Activated T-helper 1 cell treated with anti-CD3 and anti-CD28 coated beads, Interleukin-2, amount 50 U/mL, for 16 hours (primary cell): ENCODE measurements at places on chromosomes 2 and 18.

DNA sequence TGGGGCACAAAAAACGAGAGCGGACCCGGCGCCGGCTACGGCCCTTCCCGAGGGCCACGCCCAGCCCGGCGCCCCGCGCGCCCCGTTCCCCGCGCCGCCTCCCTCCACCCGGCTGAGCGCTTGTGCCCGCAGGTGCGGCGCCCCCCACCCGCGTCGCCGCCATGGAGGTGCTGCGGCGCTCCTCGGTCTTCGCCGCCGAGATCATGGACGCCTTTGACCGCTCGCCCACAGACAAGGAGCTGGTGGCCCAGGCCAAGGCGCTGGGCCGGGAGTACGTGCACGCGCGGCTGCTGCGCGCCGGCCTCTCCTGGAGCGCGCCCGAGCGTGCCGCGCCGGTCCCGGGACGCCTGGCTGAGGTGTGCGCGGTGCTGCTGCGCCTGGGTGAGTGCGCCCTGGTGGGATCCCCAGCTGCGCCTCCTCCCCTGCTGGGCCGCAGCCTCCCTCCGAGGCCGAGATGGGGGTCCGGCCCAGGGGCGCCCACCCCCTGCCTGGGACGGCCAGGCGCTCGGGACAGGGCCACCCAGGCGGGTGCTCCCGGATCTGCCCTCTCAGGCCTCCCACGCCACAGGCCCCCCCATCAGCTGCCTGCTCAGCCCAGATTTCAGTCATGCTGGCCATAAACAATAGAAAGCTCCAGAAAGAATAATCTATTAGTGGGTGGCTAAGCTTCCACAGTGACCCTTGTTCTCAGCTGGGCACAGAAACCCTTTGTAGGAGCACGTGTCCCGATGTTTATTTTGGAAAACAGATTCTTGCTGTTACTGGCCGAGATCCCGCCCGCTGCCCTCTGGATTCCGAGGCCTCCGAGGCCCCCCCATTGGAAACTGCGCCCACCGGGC lies 997 bp downstream of the BOK start:
- no peak for DNase-seq

DNA sequence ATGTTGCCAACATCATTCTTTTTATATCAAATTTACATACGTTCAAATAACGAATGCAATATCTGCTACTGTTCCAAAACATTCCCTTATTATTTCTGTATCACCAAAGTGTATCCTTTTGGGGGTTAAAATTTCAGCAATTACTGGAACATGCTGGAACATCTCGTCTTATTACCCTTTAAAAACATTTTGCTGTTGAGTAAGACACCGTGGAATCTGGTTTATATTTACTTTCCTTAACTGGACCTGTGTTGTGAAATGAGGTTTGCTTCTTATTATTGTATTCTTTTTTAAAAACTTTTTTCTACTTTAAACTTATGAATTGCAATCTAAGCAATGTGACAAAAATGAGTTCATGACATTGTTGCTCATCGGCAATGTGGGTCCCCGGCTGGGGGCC lies 87.4 kb upstream of the PTPRM start:
- DNase-seq = no peak

- no peak for DNase-seq
These were observed 88.8 kb downstream of the INHBB start for GRCh38 chr2:120434492-120435308.

DNA sequence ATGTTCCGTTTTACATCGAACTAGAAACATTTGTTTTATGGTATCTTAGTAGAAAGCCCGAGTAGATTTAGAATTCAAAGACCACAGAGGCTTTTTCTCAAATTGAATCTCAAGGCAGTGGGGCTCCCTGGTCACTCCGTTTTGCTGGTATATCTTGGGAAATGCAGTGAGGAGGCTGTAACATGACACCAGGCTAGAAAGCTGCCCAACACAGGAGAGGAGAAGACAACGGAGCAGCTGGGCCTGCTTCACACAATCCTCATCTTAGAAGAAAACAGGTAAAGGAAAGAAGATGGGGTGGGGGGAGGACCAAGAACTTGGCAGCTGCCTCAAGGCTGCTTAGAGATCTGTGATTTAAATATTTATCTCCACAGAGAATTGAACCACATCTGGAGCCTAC lies 38.3 kb upstream of the EPB41L3 start:
- no peak for DNase-seq

DNA sequence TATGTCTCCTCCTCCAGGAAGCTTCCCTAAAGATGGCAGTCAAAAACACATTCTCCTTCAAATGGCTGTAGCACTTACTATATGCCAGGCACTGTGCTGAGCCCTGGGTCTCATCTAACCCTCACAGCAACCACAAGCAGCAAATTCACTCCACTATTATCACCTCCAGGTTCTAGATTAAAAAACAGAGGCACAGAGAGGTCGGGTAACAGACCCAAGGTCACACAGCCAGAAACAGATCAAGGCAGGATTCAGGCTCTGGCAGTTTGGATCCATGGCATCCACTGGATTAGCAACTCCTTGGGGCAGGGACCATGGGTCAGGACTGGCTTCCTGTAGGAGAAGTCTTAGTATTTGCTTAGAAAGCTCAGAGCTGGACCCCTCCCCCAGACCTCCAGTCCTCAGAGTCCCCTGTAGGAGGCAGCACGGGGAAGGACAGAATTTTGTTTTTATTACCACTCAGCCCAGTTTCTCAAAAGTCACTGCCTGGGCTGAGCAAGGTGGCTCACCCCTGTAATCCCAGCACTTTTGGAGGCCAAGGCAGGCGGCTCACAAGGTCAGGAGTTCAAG lies 34.4 kb downstream of the ZFP36L2 start:
- no peak for DNase-seq

- DNase-seq = no peak
These were observed 41.4 kb downstream of the IL1R2 start for GRCh38 chr2:102033031-102033749.

GRCh38 chr2:85502720-85503119 lies 36.2 kb upstream of the MAT2A start:
- no peak for DNase-seq

GRCh38 chr2:218465987-218466633 lies 47.2 kb downstream of the VIL1 start:
- no peak for DNase-seq

- DNase-seq = no peak
These were observed 74.8 kb downstream of the TXNL1 start for GRCh38 chr18:56563568-56563967.

- DNase-seq = no peak
These were observed 25.1 kb upstream of the TXNDC2 start for GRCh38 chr18:9860682-9861081.

DNA sequence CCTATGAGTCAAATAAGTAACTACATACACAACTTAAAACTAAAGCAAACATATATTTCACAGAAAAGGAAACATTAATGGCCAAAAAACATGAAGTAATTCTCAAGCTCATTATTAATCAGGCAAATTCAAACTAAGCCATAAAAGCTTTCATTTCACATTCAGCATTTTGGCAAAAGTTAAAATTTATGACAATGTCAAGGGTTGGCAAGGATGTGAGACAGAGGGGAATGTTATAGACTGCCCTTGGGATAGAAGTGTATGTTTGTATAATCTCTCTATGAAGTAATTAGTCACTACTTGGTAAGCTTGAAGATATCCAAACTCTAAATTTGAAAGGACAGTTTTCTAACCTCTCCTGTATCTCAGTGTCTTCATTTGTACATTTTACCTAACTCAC lies 539.4 kb downstream of the RIT2 start:
- DNase-seq = no peak

GRCh38 chr18:57797209-57797651 lies 5.9 kb downstream of the ATP8B1 start:
- DNase-seq = no peak

DNA sequence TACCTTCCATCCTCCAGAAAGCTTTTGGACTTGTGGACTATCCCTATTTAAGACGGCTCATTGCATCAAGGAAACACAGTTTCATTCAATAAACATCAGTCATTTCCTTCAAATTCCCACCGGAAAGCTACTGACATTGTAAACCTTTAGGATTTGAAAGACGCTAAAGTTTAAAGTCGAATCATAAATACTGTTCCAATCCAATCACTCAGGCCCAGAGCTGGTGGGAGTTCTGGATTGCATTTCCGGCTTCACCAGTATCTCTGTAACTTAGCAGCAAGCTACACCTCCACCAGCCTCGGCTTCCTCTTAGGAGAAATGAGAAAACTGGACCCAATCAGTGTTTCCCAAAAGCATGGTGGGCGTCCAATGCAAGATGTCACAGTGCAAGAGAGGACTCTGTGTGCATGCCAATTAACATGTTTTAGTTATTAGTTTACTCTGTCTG lies 1.6 kb downstream of the WDFY1 start:
- no peak for DNase-seq

DNA sequence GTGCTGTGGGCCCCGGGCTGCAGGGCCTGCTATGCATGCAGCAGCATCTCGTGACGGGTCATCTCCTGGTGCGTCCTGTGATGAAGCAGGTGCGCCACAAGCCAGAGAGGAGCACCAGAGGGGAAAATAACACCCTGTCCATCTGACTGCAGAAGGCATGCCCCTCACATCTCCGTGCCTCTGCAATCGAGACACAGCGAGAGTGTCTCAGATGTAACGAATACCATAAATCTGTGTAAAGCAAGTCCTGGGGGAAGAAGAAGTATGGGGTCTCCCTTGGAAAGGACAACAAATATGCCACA lies 137.5 kb downstream of the PTGR3 start:
- DNase-seq = no peak

DNA sequence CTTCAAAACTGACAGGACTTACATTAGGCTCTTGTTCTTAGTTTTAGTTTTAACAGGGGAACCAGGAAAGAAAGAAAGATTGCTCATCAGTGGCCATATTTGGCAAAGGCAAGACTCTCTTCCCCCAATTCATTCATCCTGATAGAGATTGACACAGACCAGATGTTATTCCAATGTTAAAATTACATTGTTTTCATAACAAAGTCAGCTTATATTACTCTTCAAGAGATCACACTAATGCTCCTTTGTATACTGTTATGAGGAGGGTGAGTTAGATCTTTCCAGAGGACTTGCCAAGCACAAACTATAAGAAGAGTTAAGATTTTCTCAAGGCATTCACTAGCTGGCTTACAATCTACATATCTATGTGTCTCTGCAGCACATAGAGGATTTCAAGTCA lies 252.1 kb downstream of the SLC8A1 start:
- DNase-seq = no peak

- DNase-seq = no peak
These were observed 170.5 kb downstream of the NDUFA10 start for GRCh38 chr2:239854596-239854995.

DNA sequence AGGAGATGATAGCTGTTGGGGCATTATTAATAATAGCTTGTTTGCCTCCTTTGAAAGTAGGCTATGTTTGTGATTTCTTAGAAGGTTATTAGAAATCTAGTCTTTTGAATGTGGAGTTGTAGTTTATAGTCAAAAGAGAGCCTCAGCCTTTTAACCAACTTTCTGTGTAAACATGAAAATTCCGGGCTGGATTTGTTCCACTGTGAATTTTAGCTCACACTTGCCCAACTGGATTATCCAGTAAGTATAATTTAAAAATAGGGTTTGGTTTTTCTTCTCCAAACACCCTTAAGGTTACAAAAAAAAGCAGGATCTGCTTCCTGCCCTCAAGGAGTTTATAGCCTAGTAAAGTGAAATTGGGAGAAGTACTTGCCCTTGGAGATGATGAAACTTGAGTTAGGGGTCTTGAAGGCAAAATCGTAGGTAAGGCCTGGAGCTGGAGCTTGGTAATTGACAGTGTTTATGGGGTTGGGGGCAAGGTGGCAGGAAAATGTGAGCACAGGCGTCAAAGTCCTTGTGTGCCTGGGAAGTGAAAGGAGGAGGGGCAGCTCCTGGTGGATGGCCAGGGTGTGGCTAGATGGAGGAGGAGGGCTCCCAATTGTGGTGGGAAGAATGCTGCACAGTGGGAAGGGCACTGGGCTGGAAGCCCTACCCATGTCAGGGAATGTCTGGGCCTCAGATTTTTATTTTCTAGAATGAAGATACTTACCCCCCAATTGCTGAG lies 21.3 kb downstream of the ITGA6 start:
- no peak for DNase-seq

DNA sequence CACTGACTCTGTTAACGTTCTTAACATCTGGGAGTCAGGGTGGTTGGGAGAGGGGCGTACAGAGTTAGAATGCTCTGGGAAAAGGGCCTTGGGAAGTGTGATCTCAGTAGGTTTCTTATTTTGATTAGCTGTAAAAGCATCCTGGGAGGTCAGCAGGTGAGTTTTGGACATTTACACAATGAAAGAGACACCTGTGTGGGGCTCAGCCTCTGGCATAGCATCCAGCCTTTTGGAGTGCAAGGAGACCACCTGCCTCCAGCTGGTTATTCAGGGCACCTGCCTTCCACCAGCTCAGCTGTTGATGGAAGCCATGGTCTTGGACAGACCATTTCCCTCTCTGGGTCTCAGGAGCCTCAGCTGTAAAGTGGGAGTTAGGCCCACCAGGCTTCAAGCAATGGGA lies 49.7 kb downstream of the ACAA2 start:
- no peak for DNase-seq

GRCh38 chr2:159608723-159609308 lies 7.5 kb downstream of the BAZ2B start:
- no peak for DNase-seq

- no peak for DNase-seq
These were observed 6.0 kb upstream of the LCLAT1 start for GRCh38 chr2:30441023-30441422.

DNA sequence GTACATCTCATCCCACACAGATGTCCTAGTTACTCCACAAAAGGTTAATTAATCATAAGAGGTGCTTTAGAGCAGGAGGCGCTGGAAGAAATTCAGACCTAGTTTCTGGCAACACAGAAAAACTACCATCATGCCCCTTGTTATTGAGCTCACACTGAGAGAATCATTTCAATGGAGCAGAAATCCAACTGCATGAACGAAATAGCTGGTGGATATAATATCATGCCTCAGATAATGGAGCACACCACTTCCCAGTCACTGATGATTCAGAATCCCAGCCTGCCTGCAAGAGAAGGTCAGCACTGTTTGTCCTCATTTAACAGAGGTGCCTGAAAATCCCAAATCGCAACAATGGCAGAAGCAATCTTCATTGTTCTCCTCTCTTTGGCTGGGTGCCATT lies 125.8 kb upstream of the CREB1 start:
- DNase-seq = no peak

- no peak for DNase-seq
These were observed 349.2 kb upstream of the ID2 start for GRCh38 chr2:8332646-8333045.

DNA sequence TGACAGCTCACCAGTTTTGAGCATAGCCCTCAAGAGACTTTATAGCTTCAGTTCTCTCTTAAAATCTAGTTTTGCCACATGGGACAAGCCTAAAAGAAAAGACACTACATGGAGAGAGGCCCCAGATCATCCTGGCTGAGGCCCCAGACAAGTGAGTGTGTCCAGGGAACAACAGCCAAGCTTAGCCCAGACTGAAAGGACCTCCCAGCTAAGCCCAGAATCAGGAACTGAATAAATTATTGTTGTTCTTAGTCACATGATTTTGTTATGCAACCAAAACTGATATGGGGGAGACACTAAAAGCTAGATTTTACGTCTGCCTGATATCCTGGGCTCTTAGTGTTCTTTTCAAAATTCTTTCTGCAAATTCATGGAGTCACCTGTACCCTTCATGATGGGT lies 29.3 kb upstream of the LBH start:
- DNase-seq = no peak
